ENCODE measurements at places on chromosomes 3 and 15. TPM values are rescaled to one million over a fixed set of nuclear protein-coding genes. Genes with fewer than 3 reads are reported as not detected.
A peak's percentile ranks its signal among the peaks of the same experiment; 100 is the strongest.

DNA sequence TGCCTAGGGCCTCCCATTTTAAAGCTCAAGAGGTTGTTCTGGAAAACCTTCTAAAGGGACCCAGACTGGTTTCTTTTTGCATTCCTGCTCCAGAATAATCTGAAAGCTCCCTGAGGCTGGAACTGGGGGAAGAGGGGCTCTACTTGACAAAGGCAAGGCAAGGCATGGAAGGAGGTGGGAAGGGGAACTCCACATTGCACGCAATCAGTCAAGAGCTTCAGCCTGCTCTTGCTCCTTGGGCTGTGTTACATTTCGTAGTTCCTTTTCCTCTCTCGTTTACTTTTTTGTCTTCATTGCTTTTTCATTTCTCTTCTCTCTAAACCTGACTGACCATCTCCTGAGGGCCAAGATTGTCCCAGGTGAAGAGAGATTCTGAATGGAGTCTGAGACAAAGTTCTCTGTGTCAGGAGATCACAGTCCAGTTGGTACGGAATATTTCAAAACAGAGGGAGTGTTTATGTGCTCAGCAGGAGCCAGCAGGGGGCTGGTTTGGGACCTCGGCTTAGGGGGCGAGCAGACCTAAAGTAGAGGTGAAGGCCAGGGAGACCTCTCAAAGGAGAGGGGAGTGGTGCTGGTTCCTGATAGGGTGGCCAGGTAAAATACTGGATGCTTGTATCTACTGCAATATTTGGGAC lies 6.0 kb upstream of the KCTD6 start:
- no peak overlapping the region for H3K27ac ChIP-seq
- peaks cover 31% of the 10 kb centered on the region for H3K27me3 ChIP-seq
- peaks cover 13% of the 10 kb centered on the region for H3K4me1 ChIP-seq
- H3K36me3 ChIP-seq, result no peaks in the 10 kb centered on the region
- H3K4me3 ChIP-seq, result no peak overlapping the region

IQCF5 gene
- polyA plus RNA-seq, result not detected

GRCh38 chr3:161423911-161424522 lies 52.7 kb upstream of the SPTSSB start:
- no peaks in the 10 kb centered on the region for H3K27me3 ChIP-seq
- H3K36me3 ChIP-seq, result no peaks in the 10 kb centered on the region
- peak; percentile 14 for DNase-seq
- no peaks in the 10 kb centered on the region for H3K4me1 ChIP-seq
- H3K4me3 ChIP-seq, result no peak overlapping the region
- no peak overlapping the region for H3K27ac ChIP-seq

ADGRG7 gene
- not detected for polyA plus RNA-seq

GRCh38 chr3:17238023-17238422 lies 353.3 kb downstream of the PLCL2 start:
- no peaks in the 10 kb centered on the region for H3K27me3 ChIP-seq
- H3K36me3 ChIP-seq, result no peaks in the 10 kb centered on the region
- H3K27ac ChIP-seq, result no peak overlapping the region
- no peak for DNase-seq

PGBD4 gene
- polyA plus RNA-seq, result 3.2 TPM

- H3K27me3 ChIP-seq, result peaks cover 58% of the 10 kb centered on the region
- no peak overlapping the region for H3K27ac ChIP-seq
- peaks cover 24% of the 10 kb centered on the region for H3K36me3 ChIP-seq
- H3K4me3 ChIP-seq, result no peak overlapping the region
- no peak for DNase-seq
- peaks cover 9% of the 10 kb centered on the region for H3K4me1 ChIP-seq
Measured at GRCh38 chr3:64686446-64686908, 1.3 kb downstream of the ADAMTS9 start.

KLHL6 gene
- 13.8 TPM for polyA plus RNA-seq

DNA sequence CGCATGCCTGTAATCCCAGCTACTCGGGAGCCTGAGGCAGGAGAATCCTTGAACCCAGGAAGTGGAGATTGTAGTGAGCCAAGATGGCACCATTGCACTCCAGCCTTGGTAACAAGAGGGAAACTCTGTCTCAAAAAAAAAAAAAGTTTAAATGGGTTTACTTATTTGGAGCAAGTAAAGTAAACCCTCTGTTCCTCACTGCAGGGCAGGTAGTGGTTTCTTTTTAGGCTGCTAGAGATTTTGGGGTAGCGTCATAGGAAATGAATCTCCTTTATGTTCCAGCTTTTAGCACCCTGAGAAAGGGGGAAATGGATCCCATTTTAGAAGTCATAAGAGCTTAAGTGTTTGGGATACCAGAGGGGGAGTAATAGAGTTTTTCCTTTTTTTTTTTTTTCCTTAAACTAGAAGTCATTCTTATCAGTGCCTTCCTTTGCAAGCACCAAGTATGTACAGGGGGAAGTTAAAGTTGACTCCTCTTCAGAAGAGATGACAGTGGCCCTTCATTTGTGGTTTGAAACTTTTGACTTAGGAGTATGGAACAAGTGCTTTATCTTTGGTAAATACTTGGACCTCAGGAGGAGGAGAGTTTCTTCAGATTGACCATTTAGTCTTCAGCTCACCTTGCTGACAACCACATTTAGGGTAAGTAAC lies 8.0 kb downstream of the PXK start:
- no peak for DNase-seq
- no peaks in the 10 kb centered on the region for H3K27me3 ChIP-seq
- peak overlapping the region; percentile 62 for H3K4me3 ChIP-seq
- peaks cover 92% of the 10 kb centered on the region for H3K4me1 ChIP-seq
- H3K36me3 ChIP-seq, result peaks cover 25% of the 10 kb centered on the region

All from naive B cell (primary cell).